ENCODE measurements at places on chromosomes 1 and 21.

GRCh38 chr1:203931953-203932352 is 70.6 kb downstream of the SNRPE start:
- no peak for DNase-seq

GRCh38 chr1:77394166-77394565 is 112.3 kb downstream of the AK5 start:
- DNase-seq, result no peak

DNA sequence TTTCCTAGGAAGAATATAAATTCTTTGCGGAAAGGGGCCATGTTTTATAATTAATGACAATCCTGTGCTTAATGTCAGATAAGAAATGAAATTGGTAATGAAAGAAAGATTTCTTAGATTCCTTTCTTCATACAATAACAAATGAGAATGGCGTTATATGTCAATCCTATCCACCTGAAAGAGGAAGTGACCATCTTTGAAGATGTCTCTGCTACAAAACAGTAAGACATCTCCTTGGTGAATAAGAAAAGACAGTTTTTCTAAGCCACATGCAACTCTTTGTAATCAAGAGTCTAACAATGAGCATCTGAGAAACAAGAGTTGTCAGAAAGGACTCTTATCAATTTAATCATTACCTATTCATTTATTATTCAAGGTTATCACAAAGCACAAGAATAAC is 286.0 kb downstream of the VAV3 start:
- no peak for DNase-seq

DNA sequence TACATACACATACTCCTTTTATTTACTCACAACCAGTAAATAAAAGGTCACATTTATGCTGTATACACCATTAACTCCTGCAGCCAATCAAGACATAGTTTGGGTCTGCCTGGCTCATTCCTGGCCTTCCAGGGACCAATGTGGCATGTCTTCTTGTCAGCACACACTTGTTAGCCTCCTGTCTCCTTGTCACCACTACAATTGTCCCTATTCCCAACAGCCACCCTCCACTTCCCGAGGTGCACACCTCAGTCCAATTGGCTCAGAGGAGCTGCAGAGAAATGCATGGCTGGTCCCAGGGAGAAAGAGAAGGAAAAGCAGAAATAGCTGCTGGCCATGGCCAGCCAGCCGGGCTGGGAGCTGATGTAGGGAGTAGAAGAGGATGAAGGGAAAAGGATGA is 116.9 kb downstream of the PLXNA2 start:
- no peak for DNase-seq

GRCh38 chr1:216502528-216503162 is 79.4 kb upstream of the USH2A start:
- no peak for DNase-seq

- DNase-seq, result no peak
Measured at GRCh38 chr1:36097693-36098585, 9.2 kb downstream of the ADPRS start.

- DNase-seq, result no peak
Measured at GRCh38 chr1:82044536-82044935, 243.8 kb downstream of the ADGRL2 start.

- no peak for DNase-seq
Measured at GRCh38 chr1:46940307-46940706, 969 bp downstream of the CYP4A11 start.

GRCh38 chr21:37742532-37742931 is 173.7 kb downstream of the KCNJ6 start:
- no peak for DNase-seq

DNA sequence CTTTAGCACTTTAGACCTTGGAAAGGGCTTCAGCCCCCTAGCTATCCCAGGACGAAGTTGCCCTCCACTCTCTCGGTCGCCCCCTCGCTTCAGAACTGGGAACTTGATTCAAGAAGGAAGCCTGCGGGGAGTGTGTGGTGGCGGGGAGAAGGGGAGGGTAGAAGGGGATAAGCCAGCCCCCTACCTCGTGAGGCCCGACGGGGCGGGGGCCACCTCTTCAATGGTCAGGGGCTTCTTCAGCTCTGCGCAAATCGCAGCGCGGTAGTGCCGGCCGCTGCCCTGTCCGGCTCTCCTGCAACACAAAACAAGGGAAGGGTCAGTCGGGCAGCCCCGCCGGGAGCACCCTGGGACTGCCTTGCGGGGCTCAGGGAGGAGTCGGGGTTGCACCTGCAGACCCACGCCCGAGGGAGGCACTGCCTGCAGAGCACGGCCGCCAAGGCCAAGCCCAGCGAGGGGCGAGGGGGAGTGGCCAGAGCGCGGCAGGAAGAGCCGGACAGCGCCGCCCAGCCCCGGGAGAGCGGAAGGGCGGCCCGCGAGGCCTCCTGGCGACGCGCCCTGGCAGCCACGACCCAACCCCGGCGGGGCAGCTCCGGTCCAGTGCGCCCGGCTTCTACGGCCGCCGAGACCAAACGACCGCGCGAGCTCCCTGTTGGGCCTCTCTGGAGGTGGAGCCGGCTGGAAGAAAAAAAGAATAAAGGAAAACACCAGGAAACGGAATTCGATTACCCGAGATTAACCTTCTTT is 56.2 kb upstream of the RASAL2 start:
- DNase-seq, result no peak

- no peak for DNase-seq
Measured at GRCh38 chr1:162036163-162036562, 12.5 kb upstream of the OLFML2B start.

DNA sequence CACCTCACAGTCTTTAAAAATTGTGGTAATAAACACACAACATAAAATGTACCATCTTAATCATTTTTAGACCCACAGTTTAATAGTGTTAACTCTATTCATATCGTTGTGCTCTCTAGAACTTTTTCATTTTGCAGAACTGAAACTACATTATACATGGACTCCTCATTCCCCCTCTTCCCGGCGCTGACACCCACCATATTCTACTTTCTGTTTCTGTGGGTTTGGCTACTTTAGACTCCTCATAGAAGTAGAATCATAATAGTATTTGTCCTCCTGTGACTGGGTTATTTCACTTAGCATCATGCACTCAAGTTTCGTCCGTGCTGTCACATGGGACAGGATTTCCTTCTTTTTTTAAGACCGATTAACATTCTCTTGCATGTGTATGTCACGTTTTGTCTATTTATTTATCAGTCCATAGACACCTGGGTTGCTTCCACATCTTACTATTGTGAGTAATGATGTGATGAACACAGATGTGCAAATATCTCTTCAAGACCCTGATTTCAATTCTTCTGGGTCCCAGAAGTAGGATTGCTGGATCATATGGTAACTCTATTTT is 62.9 kb upstream of the TMPRSS2 start:
- DNase-seq, result no peak

- no peak for DNase-seq
Measured at GRCh38 chr1:221256773-221257172, 377.5 kb downstream of the HLX start.

DNA sequence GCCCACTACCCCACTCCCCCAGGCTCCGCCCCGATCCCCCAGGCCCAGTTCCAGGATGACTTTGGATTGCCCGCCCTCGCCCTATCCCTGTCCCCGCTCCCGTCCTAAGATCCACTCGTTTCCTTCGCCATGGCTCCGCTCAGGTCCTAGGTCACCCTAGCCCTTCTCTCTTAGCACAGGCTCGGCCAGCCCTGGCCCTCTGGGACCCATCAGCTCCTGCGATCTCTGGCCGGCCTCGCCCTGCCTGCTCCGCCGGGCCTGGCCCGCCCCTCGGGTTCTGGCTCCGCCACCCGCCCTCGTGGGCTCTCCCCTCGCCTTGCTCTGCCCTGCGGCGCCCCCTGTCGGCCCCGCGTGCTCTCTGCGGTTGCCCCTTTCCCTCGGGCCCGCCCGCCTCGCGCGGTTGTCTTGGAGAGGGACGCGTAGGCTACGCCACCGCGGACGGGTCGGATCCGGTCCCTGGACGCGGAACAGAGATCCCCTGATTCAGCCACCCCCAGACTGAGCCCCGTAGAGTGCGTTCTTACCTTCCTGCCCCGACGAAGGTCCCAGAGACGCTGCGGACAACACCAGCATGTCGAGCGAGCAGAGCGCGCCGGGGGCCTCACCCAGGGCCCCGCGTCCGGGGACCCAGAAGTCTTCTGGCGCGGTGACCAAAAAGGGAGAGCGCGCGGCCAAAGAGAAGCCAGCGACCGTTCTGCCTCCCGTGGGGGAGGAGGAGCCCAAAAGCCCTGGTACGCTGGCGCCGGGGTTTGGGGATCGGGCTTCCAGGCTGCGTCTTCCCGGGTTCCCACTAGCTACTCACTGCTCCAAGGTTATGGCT is at the start of gene LRRC71:
LRRC71 (plus strand) TSS at position 400 of the 820 bp plus-strand sequence; CDS start at position 572, 172 bp downstream.
- peak; percentile 24 for DNase-seq

GRCh38 chr1:150282558-150282958 is 204 bp downstream of the CIART start:
- no peak for DNase-seq

DNA sequence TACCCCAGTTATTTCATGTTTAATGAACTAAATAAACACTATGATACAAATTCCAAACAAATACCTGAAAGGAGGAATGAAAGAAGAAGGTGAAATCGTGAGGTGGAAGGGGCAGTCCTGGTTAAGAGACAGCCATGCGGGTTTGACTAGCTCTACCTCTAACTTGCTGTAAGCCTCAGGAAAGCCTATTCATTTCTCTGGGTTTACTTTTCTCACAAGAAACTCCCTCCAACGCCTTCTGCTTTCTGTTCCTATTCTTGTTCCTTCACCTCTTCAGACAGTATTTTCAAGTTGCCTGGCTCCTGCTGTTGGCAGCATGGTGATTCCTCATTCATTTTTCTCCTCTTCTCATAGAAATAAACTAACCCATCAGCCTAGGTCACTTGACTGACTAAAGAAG is 92.4 kb downstream of the NTPCR start:
- DNase-seq, result no peak

GRCh38 chr1:119007339-119007669 is 19.2 kb upstream of the TBX15 start:
- no peak for DNase-seq

GRCh38 chr1:236518322-236518721 is 5.5 kb upstream of the LGALS8 start:
- DNase-seq, result no peak

DNA sequence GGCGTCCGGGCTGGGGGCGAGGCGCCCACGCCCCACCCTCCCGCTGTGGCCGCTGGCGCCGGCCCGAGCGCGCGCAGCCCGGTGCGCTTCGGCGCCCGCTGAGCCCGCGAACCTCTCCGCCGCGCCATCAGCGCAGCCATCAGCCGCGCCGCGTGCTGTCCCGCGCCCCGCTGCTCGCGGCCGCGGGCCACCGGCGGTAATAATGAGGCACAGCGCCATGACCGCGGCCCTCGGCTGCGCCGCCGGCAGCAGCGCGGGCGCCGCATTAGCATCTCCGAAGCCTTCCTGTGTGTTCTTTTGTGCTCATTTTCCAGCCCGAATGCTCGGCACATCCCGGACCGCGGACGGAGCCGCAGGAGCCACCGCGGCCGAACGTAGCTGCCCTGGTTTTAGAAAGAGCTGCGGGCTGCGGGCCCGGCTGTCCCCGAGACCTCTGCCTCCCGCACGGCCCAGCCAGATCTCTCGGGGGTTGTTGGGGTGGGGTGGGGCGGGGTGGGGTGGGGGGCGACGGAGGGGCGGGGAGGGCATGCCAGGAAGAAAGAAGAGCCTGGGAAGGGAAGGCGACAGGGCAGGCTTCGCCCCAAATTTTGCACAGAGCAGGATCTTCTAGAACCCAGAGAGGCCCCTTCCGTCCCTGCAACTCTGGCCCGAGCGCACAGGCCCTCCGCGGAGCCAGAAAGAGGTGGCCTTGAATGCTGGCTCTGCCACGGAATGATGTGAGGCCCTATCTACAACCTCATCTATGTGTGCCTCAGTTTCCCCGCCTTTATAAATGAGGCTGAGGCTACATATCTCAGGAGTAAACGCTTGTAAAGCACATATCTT is 55.3 kb downstream of the RRAGC start:
- DNase-seq, result no peak
